T-helper 2 cell treated with Interferon-gamma antibody and Interleukin-4, amounts not matched to agents 100 ng/mL and 5 ng/mL, for 36 hours (primary cell): ENCODE measurements at places on chromosomes 16 and 17. TPM values are rescaled to one million over a fixed set of nuclear protein-coding genes. Genes with fewer than 3 reads are reported as not detected.

Gene SLC16A3
- 109 and 115 TPM in 2 replicates for total RNA-seq

Gene EME1
- total RNA-seq: 16.2 and 23.2 TPM in 2 replicates

Gene OR4D1
- total RNA-seq: 0.27 and 0.34 TPM in 2 replicates

Gene KRTAP2-3
- total RNA-seq: not detected in 2 replicates

Gene CNGB1
- not detected in 2 replicates for total RNA-seq

Gene CDK3
- total RNA-seq: 6.7 and 9.8 TPM in 2 replicates

Gene MYH1
- not detected in 2 replicates for total RNA-seq

Gene KCNJ12
- total RNA-seq: not detected in 2 replicates

Gene STAT5A
- 123 and 124 TPM in 2 replicates for total RNA-seq

Gene TBC1D3I
- 0.77 and 0.84 TPM in 2 replicates for total RNA-seq

Gene KRTAP4-1
- not detected in 2 replicates for total RNA-seq

Gene CCL11
- total RNA-seq: not detected in 2 replicates

Gene CD300LG
- total RNA-seq: not detected in 2 replicates

Gene TM4SF5
- total RNA-seq: not detected in 2 replicates

Gene AMZ2
- total RNA-seq: 79.7 and 87.5 TPM in 2 replicates

Gene ALOX15
- not detected in 2 replicates for total RNA-seq

Gene PROCA1
- 5.9 and 6.9 TPM in 2 replicates for total RNA-seq

Gene ZNF469
- total RNA-seq: 0.50 and 0.52 TPM in 2 replicates

Gene CDR2L
- total RNA-seq: 0.64 and 0.73 TPM in 2 replicates

Gene HOXB1
- total RNA-seq: not detected in 2 replicates

Gene MT2A
- 282 and 285 TPM in 2 replicates for total RNA-seq

Gene TNP2
- not detected in 2 replicates for total RNA-seq

Gene GPR139
- total RNA-seq: not detected in 2 replicates

Gene ACSM2A
- not detected in 2 replicates for total RNA-seq

Gene ZNF205
- total RNA-seq: 0.23 TPM in 1 of 2 replicates, not detected in the other

Gene TP53TG3B
- not detected in 2 replicates for total RNA-seq
